Endothelial cell of coronary artery (primary cell): ENCODE measurements at places on chromosomes 5 and 9. TPM values are rescaled to one million over a fixed set of nuclear protein-coding genes. Genes with fewer than 3 reads are reported as not detected.

The PCDHA11 gene
- total RNA-seq, result 0.09 and 0.27 TPM in 2 replicates

The OR1Q1 gene
- not detected in 2 replicates for total RNA-seq

The GLIPR2 gene
- total RNA-seq, result 44.6 and 45.4 TPM in 2 replicates

The OBP2B gene
- not detected in 2 replicates for total RNA-seq
